ENCODE measurements at places on chromosomes 11 and 22.

- no peak for DNase-seq
Observed at GRCh38 chr11:118049771-118050170, 27.1 kb upstream of the TMPRSS4 start.

GRCh38 chr11:128210148-128210940 is 377.0 kb downstream of the ETS1 start:
- no peak for DNase-seq

DNA sequence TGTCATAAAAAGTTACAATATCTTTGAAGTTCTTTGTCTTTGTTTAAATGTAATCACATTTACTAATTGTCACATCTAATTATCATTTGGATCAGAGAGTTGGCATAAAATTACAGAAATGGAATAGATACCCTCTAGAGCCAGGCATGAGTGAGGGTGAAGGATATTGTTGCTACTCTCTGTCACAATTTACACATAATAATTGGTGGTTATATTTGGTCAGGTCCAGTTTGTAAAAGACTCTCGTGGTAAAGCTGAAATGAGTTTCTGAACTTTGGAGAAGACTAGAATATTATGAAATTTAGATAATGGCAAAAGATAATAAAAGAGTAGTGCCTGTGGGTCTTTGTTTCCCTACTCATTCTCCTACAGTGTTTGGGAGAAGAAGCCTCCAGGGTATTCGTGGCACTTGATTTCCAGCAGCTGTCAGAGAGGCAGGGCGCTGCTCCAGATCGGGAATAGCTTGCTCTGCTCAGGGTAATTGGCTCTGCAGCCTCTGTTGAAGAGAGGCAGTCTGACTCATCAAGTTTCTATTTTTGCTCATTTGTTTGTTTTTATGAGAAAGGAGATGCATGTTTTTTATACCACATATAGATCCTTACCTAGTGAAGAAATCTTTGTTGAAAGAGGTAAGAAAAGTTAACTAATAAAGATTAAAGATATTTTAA is 349.9 kb downstream of the CNTN5 start:
- DNase-seq: no peak

- no peak for DNase-seq
Observed at GRCh38 chr22:40452730-40453487, 82.5 kb downstream of the SGSM3 start.

- DNase-seq: no peak
Observed at GRCh38 chr11:82995235-82995634, 76.5 kb downstream of the RAB30 start.

DNA sequence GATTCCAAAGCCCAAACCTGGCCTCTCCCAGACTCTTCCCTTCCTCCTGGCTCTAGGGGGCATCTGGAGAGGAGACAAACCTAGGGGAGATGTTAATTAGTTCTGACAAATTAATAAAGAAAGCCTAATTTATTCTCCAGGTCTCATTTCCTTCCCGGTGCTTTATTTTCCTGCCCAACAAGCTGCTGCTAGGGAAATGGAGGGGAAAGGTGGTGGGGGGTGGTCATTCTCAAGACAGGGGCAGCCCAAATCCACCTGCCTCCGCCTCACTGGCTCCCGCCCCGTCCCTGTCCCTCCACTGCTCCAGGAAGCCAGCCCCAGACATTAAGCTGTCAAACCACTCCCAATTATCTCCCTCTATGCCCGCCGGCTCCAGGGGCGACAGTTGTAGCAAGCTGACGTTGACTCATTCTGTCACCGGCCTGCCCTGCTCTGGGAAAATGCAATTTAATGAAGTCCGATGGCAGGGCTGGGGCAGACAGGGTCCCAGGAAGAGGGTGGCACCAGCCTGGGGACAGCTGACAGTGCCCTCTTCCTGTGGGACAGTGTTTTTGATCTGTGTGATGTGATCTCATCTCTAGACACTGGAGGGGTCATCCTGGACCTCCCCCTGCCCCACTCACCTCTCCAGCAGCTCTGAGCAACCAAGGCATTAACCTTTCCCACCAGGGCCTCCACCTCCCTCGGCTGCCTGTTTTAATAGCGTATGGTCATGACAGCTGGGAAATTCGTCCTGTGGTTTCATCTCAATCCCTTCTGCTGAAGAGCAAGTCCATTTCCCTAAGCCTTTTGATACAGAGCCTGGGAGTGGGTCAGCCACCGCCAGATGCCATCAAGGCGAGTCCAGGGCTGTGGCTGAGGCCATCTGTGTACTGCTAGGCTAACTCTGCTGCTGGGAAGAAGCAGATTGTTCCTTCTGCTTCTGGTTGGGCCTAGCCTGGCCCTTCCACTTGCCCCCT is 27.1 kb downstream of the NECTIN1 start:
- no peak for DNase-seq

DNA sequence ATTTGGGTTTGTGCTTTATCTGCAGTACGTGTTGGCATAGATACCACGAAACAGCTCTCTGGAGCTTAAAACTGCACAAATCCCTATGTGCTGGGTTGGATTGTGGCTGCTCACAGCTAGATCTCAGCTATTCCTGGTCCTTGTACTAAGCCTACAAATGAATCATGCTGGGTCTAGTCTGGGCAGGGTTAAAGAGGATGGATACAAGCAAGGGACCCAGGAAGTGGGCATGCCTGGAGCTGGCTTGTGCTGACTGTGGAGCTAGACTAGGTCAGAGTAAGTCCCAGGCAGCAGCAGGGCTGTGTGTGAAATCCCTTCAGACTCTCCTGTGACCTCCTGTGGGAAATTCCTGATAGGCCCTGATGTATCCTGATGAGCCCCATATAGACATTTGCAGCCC is 3.9 kb upstream of the E2F8 start:
- DNase-seq: peak; percentile 18

GRCh38 chr11:78290293-78291176 is 101.8 kb downstream of the USP35 start:
- DNase-seq: peak; percentile 66

DNA sequence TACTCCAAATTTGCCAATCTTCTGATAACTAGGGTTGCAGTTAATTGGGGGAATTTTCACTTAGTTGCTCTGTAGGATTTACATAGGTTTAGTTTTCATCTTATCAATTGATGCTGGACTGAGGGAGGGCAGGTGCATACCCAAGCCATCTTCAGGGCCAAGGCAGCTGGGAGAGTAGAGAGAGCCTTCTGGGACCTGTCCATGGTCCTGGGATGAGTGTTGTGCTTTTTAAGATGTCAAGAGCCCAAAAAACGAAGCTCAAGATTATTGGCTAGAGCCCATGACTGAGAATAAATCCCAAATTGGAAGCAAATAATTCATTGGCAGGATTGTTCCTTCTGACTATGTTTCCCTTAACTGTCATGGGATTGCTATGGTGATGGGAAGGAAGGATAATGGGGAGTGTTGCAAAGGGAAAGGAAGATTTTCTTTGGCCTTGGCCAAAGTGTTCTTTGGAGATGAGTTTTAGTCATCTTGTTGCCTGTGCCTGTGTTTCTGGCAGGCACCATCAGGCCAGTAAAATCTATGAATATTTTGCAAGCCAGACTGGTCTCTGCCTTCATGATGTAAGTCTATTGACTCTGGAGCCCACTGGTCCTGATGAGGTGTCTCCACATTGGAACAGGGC is 4.5 kb downstream of the SLC22A6 start:
- DNase-seq: no peak

GRCh38 chr11:75161506-75162095 is 10.7 kb downstream of the SLCO2B1 start:
- no peak for DNase-seq

DNA sequence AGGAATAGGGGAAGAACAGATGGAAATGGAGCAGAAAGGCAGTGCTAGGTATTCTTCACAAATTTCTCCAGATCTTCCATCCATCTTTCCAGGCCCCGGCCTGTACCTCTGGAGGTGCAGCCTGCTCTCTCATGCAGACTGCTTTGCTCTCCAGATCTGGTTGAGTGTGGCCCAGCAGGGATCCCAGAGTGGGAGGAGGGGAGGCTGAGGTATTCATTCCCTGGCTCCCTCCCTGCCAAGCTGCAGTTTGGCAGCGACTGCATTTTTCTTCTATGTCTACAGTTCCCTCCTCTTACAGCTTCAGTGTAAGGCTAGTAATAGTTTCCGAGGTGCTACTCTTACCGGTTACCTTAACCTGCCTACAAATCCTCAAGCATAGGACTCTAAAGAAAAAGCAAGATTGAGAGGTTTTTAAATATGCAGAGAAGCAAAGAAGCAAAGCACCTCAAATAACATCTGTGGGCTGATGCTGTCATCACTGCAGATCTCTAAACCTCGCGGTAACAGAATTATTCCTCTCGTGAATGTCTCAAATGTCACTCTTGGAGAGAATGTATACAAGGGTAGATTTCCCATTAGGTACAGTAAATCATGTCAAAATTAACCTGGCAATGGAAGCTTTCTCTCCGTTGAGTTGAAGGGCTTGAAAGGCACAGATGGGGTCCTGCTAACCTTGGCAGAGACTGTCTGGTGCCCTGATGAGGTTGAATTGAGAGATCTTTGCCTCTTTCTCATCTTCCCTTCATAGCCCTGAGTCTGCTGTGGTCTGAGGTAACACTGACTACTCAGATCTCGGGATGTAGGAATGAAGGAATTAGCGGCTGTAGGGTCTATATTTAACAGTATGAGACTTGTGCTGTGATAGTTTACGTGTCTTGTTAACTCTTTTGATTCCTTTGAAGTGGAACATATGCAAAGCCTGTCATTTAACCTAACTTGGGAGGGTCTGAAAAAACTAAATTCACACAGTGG is 297.9 kb upstream of the C11orf87 start:
- no peak for DNase-seq

DNA sequence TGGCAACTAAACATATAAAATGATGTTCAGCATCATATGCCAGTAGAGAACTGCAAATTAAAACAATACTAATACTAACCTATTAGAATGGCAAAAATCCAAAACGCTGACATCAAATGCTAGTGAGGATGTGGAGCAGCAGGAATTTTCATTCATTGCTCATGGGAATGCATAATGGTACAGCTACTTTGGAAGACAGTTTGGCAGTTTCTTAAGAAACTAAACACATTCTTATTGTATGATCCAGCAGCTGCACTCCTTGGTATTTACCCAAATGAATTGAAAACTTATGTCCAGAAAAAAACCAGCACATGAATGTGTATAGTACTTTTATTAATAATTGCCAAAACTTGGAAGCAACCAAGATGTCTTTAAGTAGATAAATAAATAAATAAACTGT is 258.0 kb downstream of the TENM4 start:
- DNase-seq: no peak

GRCh38 chr11:76077575-76078150 is 128.6 kb downstream of the WNT11 start:
- DNase-seq: no peak

- DNase-seq: no peak
Observed at GRCh38 chr11:65892661-65893317, 2.3 kb downstream of the CCDC85B start.

GRCh38 chr11:100738701-100739270 is 51.7 kb downstream of the ARHGAP42 start:
- DNase-seq: no peak

- no peak for DNase-seq
Observed at GRCh38 chr11:86056351-86056854, 12.5 kb downstream of the PICALM start.

DNA sequence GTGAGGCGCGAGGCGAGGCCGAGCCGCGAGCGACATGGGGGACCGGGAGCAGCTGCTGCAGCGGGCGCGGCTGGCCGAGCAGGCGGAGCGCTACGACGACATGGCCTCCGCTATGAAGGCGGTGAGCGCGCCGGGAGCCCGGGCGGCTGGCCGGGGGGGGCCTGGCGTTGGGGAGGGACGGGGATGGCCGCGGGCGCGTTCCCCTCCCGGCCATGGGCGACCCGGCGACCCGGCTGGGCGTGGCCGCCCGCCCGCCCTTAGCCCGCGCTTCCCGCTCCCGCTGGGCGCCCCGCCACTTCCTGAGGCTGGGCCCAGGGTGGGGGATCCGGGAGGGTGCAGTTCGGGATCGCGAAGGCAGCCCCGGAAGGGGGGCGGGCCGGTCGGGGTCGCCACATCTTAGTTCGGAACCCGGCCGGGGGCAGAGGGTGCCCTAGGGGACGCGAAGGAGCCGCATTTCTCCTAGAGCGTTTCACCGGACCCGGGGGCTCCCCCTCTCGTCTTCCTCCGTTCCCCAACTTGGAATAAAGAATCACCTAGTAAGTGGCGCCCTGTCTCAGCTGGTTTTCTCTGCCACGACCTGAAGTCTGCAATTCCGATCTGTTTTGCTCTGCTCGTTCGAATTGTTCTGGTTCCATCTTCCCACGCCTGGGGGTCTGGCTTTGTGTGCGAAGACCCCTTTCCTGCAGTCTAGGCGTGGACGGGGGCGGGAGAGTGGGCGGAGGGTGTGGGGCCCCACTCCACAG is 536 bp downstream of the YWHAH start:
- DNase-seq: peak; percentile 30

DNA sequence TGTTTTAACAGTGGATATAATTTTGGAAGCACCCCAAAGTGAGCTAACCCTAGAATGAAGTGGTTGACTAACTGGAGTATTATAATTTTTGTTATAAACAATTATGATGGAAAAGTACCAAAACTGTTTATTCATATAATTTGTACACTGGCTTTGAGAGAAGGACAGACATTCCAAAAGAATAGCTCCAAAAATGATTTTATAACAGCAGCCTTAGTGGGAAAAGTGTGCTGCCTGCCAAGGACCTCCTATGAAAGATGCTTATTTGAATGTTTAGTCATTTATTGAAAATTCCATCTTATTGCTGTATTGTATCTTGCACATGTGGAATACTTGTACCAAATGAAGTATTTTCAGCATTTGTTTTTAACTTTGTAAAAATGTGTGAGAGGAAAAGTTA is 169.8 kb downstream of the GUCY1A2 start:
- DNase-seq: no peak

DNA sequence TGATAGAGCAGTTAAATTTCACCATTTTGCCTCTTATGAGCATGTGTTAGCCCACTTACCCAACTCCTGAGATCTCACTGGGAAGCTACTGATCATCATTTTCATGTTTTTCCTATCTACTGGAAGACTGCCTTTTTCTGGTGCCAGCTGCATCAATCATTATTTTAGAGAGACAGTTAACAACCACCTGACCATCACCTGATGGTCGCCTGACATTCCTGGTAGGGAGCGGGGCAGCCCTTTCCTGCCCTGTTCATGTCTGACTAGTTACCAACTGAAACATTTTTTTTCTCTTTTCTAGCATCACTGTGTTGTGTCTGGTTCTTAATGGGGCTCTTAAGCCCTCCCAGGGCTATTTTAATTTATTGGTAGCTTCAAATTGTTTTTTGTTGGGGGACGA is 20.2 kb upstream of the PATL1 start:
- DNase-seq: no peak

DNA sequence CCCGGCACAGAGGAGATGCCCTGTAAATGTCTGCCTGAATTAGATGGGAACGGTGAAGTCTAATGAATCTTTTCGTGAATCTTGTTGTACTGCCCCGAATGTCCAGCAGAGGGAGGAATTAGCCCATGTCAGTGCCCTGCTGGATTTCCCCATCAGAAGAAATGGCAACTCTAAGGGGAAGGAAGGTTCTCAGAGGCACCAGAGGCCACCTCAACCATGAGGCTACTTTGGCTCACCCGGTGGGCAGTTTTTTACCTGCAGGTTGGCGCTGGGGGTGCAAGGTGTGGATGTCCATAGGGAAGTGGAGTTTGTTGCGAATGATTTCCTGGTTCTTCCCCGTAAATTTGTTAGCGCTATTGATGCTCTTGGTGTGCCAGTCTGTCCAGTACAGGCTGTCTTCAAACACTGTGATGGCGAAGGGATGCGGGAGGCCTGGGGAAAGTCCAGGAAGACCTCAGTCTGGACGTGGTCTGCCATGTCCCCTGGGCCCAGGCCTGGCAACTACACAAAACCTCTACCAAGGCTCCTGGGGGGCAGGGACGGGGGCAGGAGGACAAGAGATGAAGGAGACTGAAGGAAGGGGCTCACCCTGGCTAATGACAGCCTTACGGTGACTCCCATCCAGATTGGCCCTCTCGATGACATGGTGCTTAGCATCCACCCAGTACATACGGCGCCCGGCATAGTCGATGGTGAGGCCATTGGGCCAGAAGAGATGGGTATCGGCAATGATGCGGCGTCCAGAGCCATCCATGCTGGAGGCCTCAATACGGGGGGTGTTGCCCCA is 28.5 kb downstream of the LRP4 start:
- peak; percentile 76 for DNase-seq

All from hematopoietic multipotent progenitor cell treated with erythropoietin and hydrocortisone succinate and interleukin-3 and kit ligand, for 8 days (in vitro differentiated cells).